ENCODE measurements at places on chromosomes 5 and 9. TPM values are rescaled to one million over a fixed set of nuclear protein-coding genes. Genes with fewer than 3 reads are reported as not detected.

- no peak for ATAC-seq
These were observed 3.3 kb downstream of the MEF2C start for GRCh38 chr5:88879724-88880123.

DNA sequence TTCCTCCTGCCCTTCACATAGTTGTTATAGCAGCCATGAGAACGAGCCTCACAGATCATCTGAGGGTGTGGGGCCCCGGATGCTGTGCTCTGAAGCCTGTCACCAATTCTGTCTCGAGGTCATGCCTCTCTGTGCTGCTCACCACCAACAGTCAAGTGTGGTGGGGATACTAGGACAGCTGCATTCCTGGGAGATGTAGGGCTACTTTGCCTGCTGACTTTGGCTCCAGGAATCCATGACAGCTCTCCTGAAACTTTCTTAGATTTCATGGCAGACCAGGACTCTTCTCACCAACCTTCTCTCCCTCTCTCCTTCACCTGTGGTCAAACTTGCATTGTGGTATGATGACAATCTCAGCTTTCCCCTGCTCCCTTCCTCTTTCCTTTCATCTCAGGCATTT, 395.9 kb downstream of the PSAT1 start:
- no peak for ATAC-seq

DNA sequence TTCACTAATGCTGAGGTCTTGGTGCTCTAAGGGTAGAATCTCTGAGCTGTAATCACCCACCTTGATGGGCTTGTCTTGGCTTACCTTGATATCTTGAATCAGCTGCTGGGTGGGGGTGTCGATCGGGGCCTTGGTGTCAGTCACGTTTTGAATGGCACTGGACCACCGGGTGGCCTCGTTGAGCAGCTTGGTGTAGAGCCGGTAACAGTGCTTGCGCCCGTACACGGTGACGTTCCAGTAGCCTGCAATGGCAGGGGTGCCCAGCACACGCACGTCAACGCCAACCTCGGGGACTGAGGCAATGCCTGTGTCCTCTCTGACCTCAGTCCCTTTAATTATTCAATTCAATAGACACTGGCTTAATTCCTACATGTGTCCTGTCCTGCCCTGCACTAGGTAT, 63.1 kb upstream of the RETREG1 start:
- ATAC-seq = no peak

DNA sequence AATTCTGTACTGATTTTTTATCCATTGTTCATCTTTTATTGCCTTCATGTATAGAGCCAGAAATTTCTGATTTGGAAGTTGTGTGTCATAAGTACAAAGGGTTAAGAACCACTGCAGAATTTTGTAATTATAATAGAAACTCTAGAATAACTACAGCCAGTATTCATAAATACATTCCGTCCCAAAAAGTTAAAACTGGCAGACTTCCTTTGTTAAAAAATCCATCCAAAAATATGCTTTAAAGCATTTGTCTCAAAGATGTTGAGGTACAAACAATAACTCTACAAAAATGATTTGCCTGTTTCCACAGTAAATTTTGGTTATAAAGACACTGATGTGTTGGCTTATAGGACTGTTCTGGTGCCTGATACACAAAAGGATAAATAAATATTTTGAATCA, 436.6 kb downstream of the DTWD2 start:
- no peak for ATAC-seq

- ATAC-seq = no peak
These were observed 21.3 kb downstream of the MRPL36 start for GRCh38 chr5:1778138-1779020.

The FIBCD1 gene
- 1.2 TPM for total RNA-seq

The SPAAR gene
- total RNA-seq = not detected

The DNAJC18 gene
- 8.2 TPM for total RNA-seq

DNA sequence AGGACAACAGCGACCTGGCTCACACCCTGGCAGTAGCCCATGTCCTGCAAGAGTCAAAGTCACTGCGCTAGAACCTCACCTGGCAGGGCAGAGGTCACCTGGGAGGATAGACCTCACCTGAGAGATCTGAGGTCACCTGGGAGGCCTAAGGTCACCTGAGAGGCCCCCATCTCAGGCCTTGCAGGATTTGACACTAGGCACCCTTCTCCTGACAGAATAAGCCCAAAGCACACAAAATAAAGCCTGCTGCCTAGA, 75.2 kb upstream of the SPTLC1 start:
- no peak for ATAC-seq

The PCDHA4 gene
- total RNA-seq = 0.05 TPM

The PANK3 gene
- 64.4 TPM for total RNA-seq

The CCDC171 gene
- 15.1 TPM for total RNA-seq

All from motor neuron (in vitro differentiated cells).